Renal cortex interstitium (tissue), 15 donors: ENCODE measurements at places on chromosomes 7 and 10. TPM values are rescaled to one million over a fixed set of nuclear protein-coding genes. Genes with fewer than 3 reads are reported as not detected.

CACNB2 gene
- 8.4 TPM for polyA plus RNA-seq

MAT1A gene
- polyA plus RNA-seq, result 0.88 TPM

- DNase-seq, result no peak
Observed at GRCh38 chr7:3065724-3066143, 22.1 kb upstream of the CARD11 start.

DNA sequence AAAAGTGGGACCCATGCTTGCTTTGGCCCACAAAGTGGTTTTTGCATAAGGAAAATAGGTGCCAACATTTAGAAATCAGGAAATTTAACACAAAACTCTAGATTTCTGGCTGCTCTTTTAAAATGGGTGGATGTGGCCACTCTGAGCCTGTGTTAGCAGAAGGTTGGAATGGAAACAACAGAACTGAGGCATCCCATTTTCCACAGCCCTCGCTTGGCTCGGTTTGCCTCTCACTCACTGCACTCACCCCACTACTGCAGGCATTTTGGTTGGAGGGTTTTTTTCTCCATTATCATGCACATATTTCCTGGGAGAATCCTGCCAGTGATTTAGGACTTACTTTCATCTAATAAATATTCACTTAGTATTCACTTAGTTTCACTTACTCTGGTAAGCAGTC, 178.9 kb downstream of the BICC1 start:
- no peak for DNase-seq

DNA sequence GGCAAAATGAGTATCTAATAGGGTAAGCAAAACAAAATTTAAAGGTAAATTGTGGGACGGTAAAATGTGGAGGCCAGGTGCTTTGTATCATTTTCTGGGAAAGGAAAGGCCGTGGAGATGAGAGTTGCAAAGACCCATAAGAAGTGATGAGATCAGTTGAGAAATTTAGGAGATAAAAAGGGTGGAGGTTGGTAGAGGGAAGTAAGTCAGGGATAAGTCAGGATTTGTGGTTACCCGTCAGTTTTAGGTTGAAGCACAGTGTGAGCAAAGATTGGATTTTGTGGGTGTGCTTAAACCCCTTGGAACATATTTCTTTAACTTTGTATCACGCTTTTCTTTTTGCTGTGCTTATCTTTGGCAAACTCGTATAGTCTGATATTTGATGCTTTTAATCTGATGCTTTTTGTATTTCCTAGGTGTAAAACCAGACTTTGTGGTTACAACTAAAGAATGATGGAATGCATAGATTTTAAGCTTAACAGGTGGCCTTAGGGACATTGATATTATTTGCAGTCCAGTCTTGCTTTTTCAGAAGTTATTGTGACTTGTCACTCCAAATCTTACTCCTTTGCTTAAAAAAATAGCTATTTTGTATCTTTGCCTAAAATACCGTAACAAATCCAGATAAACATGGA, 1.2 kb downstream of the BTRC start:
- DNase-seq, result no peak

- no peak for DNase-seq
Observed at GRCh38 chr7:150988230-150989226, 2.3 kb upstream of the NOS3 start.

GRCh38 chr7:7816816-7817536, 98.6 kb upstream of the RPA3 start:
- no peak for DNase-seq

DNA sequence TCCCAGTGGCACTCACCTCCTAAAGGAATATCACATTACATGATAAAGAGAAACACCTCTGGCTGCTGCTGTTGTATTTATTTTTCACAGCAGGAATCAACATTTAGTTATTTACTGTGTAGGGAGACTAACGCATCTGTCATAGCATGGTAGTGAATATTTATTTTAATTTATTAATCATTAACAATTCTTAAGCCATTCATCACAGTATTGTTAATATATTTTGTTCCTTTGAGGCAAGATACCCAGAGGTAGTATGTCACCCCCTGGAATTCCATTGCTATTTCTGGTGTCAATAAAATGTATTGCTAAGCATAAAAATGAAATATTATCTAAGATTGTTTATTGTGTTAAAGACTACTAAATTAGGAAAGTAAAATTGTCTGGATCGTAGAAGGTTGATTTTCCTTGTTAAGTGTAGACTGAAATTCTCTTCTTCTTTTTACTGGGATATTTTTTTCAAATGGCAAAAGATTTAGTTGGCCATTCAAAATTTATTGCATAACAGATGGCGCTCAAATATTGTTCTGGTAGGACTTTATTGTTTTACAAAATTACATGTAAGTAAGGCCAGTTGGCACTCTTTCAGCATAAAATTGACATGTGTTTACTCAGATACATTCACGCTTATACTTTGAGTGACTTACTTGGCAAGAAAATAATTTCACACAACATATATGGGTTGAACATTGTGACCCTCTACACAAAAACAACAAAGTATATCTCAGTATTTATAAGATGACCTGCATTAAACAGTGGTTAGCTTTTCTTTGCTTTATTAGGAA, 1358.7 kb upstream of the SORCS1 start:
- no peak for DNase-seq

DNA sequence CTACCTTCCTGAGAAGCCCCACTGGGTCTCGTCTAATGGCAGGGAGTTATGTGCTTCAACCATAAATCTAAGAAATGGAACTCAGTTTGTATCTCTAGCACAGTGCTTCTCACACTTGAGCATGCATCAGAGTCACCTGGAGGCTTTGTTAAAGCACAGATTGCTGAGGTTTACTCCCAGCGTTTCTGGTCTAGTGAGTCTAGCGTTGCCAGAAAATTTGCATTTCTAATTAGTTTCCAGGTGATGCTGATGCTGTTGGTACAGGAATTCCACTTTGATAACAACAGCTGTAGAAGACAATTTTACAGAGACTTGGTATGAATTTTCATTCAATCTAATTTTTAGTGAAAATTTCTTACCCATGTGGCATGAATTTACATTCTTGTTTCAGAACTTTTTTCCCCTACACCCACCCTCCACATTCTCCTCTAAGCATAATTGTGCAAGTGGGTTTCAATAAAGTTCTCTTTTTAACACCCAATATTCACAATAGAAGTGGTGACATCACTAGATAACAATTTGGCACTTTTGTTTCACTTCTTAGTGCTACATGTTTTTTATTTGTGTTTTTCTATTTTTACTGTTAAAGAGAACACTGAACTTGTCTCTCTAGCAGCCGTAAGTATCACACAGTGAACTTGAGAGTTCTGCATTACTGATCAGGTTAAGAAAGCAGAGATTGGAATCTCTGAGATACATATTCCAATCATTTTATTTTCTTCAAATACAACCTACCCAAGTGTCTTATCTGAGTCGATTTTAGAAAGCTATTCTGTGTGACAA, 48.4 kb upstream of the BET1 start:
- DNase-seq, result no peak

DNA sequence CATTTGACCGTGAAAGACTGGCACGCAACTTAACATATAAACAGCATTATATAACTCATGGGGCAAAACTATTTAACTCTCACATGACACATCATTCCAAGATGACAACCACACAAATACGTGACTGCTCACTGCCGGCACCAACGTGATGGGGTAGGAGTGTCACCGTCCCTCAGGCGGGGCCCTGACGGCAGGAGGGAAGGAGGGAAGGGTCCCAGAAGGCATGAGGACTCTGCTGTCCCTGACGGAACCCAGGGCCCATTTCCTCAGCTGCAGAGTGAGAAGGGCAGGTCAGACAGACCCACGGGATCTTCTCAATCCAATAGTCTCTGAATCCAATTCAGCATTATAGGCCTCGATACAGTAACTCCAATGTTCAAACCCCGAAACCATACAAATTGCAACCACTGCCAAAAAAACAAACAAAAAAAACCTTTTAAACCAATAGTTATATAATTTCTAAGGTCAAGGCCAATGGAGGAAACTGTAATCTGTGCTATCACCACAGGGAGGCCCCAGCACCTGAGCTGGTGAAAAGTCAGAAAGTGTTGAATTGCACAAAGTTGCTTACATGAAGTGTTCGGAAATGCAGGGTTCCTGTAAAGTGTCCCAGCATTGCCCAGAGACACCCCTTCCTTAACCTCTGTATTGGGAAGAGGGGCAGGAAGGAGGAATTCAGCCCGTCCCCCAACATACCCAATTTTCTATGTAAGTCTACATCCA, 137.4 kb downstream of the TNS3 start:
- no peak for DNase-seq

- DNase-seq, result no peak
Observed at GRCh38 chr10:63637901-63638327, 116.7 kb downstream of the REEP3 start.

DNA sequence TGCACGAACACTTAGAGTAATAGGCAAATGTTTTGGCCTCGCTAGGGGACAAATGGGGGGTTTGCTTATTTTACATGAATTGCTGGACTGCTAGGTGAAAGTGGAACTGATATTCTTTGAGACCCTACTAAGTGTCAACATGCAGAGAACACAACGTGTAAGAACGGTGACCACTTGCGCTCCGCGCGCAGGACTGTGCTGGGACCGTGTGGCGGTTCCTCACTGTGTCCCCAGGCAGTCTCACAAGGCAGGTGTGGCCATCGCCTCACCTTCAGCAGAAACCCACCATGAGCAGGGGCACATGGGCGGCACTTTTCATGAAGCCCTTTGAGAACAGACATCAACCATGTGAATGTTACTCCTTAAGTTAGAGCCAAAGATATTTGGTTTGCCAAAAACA, 27.2 kb downstream of the PTPRN2 start:
- no peak for DNase-seq
